ENCODE measurements at places on chromosomes 1 and 21.
A peak's percentile ranks its signal among the peaks of the same experiment; 100 is the strongest.

DNA sequence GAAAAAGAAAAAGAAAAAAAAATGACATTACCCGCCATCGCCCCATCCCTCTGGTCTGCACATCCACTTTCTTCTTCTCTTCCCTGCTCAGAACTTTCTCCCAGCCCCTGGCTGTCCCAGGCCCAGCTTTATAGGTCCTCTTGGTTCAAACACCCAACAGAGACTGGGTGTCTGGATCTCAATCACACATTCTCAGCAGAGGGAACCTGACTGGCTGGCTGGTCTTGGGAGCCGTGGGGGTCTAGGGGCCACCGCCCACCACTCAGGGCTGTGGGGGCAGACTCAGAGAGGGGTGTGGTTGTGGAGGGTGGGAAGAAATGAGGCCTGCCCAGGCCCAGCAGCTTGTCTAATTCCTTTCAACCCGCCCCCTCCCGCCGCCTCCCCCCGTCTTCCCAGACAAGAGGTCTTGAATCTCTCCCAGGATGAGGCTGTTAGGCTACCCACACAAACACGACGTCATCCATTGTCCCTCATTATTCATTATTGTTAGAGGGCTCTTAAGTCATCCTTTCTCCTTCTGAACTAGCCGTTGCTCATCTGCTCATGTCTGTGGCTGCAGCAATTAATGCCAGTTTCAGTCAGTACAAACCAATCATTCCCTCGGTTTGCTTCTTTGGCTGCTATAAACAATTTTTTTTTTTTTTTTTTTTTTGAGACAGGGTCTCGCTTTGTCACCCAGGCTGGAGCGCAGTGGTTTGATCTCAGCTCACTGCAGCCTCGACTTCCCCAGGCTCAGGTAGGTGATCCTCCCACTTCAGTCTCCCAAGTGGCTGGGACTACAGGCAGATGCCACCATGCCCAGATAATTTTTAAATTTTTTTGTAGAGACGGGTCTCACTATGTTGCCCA lies 40.6 kb upstream of the CLIC4 start:
- no peaks in the 10 kb centered on the region for H3K27me3 ChIP-seq
- DNase-seq = no peak
- peaks cover 15% of the 10 kb centered on the region for H3K4me1 ChIP-seq
- no peak overlapping the region for H3K27ac ChIP-seq

DNA sequence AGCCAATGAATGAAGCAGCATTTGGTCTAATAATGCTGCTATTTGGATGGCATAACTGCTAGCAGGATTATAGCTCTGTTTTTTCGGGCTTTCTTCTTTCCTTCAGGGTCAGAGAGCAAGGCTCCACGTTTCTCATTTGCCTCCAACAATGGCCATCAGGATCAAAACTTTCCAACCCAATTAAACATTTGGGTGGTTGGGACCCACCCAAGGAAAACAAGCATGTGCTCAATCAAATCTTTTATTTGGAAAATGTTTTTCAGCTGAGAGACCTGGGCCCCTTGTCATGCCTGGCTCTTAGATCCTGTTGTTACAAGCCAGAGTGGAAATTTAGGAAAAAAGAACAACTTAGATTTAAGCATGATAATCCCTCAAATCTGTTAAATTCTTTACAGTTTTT lies 373.1 kb upstream of the USP24 start:
- H3K4me3 ChIP-seq = no peak overlapping the region
- DNase-seq = no peak
- no peaks in the 10 kb centered on the region for H3K36me3 ChIP-seq
- H3K27ac ChIP-seq = no peak overlapping the region
- H3K27me3 ChIP-seq = no peaks in the 10 kb centered on the region
- H3K4me1 ChIP-seq = no peaks in the 10 kb centered on the region

DNA sequence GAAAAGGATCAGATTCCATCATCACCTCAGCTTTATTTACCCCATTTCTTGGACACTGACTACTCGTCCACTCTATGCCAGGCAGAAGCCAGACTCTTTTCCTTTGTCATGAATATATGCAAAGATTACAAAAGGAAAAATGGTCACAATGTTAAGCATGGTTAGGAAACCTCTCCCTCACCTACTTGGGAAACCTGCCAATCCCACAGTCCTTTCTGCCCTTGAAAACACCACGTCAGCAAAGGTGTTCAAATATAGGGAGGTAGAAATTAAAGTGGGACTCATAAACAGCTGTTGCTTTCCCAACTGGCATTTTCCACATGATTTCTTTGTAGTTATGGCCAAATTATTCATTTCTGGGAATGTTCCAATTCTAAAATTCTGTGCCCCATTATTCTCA lies 16.2 kb upstream of the ATP13A2 start:
- no peak for DNase-seq
- H3K36me3 ChIP-seq = peaks cover 73% of the 10 kb centered on the region
- H3K4me1 ChIP-seq = no peaks in the 10 kb centered on the region
- no peaks in the 10 kb centered on the region for H3K27me3 ChIP-seq

GRCh38 chr1:23772049-23772853 lies 6.0 kb upstream of the PITHD1 start:
- no peaks in the 10 kb centered on the region for H3K27me3 ChIP-seq
- peak; percentile 90 for DNase-seq
- no peak overlapping the region for H3K4me3 ChIP-seq
- no peak overlapping the region for H3K27ac ChIP-seq

- no peak overlapping the region for H3K4me3 ChIP-seq
- H3K27ac ChIP-seq = peak overlapping the region; percentile 67
- H3K36me3 ChIP-seq = no peaks in the 10 kb centered on the region
- H3K27me3 ChIP-seq = no peaks in the 10 kb centered on the region
These were observed 331.6 kb downstream of the SRGAP2C start for GRCh38 chr1:121516234-121516967.

DNA sequence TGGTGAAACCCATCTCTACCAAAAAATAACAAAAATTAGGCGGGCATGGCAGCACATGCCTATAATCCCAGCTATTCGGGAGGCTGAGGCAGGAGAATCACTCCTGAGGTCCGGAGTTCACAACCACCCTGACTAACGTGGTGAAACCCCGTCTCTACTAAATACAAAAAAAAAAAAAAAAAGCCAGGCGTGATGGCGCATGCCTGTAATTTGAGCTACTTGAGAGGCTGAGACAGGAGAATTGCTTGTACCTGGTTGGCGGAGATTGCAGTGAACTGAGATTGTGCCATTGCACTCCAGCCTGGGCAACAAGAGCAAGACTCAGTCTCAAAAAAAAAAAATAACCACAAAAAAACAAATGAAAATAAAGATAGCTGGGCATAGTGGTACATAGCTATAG lies 42.3 kb downstream of the CC2D1B start:
- H3K4me3 ChIP-seq = no peak overlapping the region
- no peaks in the 10 kb centered on the region for H3K36me3 ChIP-seq
- no peak for DNase-seq
- H3K4me1 ChIP-seq = no peaks in the 10 kb centered on the region
- H3K27me3 ChIP-seq = no peaks in the 10 kb centered on the region

GRCh38 chr1:66723985-66724384 lies 28.3 kb upstream of the DYNLT5 start:
- H3K36me3 ChIP-seq = no peaks in the 10 kb centered on the region
- H3K27me3 ChIP-seq = peaks cover 5% of the 10 kb centered on the region
- H3K27ac ChIP-seq = no peak overlapping the region
- DNase-seq = no peak
- no peak overlapping the region for H3K4me3 ChIP-seq

GRCh38 chr1:109799445-109799844 lies 35.7 kb upstream of the EPS8L3 start:
- no peak overlapping the region for H3K4me3 ChIP-seq
- peaks cover 11% of the 10 kb centered on the region for H3K27me3 ChIP-seq
- DNase-seq = no peak
- no peaks in the 10 kb centered on the region for H3K36me3 ChIP-seq

DNA sequence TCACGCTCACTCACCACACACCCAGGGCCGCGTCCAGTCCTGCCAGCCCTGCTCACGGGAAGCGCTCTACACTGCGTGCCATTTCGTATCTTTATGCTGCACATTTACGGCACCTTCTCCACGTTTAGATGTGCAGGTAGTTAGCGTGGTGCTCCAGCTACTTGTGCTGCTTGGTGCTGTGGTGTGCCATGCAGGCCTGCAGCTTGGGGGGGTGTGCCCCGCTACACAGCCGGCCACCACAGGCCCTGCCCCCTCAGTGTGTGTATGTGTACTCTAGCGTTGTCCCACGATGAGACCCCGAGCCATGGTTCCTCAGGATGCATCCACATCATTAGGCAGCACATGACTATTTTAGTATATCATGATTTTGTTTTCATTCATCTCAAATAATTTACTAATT lies 38.3 kb downstream of the SNAP47 start:
- no peak overlapping the region for H3K4me3 ChIP-seq
- no peak overlapping the region for H3K27ac ChIP-seq
- peaks cover 6% of the 10 kb centered on the region for H3K27me3 ChIP-seq
- peaks cover 39% of the 10 kb centered on the region for H3K4me1 ChIP-seq

- DNase-seq = no peak
- peaks cover 84% of the 10 kb centered on the region for H3K36me3 ChIP-seq
- H3K27me3 ChIP-seq = no peaks in the 10 kb centered on the region
- no peak overlapping the region for H3K27ac ChIP-seq
- no peaks in the 10 kb centered on the region for H3K4me1 ChIP-seq
These were observed 29.5 kb downstream of the WDR26 start for GRCh38 chr1:224404916-224405603.
